ENCODE measurements at places on chromosomes 3 and 15.
A peak's percentile ranks its signal among the peaks of the same experiment; 100 is the strongest.

- no peak for DNase-seq
Measured at GRCh38 chr3:192409838-192410683, 317.3 kb downstream of the FGF12 start.

DNA sequence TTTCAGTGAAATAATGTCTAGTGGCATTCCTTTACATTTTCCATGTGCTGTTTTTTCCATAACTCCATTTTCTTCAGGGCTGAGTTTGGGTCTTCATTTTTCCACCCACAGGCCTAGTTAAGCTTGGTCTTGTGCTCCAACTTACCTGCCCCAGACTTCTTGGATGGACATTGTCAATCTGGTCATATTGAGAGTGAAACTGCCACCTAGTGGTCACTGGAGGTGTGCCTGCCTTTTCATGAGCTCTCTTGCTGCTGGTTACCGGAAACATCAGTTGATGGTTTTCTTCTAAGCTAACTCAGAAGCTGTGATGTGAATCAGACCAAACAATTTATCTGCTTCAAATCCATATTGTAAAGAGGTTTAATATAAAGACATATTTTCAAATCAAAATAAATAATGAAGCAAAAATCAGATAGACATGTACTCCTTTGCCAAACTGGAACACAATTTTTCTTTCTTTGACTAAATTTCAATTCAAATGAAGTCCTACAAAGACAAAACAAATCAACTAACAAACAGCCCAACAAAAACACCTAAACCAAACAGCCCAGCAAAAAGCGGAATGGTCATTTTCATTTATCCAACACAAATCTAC is 135.1 kb upstream of the RASGRP1 start:
- peak; percentile 46 for DNase-seq

DNA sequence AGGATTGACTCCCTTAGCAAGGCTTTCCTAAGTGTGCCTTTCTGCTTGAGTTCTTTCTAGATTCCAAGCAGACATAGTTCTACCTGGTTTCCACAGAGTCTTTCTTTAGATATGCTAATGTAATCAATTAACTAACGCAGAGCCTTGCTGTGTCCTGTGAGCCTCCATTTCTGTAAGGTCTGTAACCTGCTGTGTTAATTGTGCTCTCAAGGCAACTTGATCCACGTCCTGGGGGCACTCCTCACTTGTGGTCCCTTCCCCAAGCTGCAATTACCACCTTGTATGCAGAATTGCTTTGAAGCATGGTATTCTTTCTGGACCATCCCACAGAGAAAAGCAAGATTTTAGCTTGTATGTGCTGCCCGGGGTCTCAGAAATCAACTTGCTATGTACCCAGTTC is 29.5 kb upstream of the THSD4 start:
- DNase-seq, result no peak

GRCh38 chr3:194223951-194224350 is 88.0 kb downstream of the HES1 start:
- DNase-seq, result no peak

- DNase-seq, result no peak
Measured at GRCh38 chr3:33659856-33660434, 58.1 kb downstream of the CLASP2 start.

GRCh38 chr3:40267937-40268724 is 41.4 kb upstream of the EIF1B start:
- DNase-seq, result no peak

DNA sequence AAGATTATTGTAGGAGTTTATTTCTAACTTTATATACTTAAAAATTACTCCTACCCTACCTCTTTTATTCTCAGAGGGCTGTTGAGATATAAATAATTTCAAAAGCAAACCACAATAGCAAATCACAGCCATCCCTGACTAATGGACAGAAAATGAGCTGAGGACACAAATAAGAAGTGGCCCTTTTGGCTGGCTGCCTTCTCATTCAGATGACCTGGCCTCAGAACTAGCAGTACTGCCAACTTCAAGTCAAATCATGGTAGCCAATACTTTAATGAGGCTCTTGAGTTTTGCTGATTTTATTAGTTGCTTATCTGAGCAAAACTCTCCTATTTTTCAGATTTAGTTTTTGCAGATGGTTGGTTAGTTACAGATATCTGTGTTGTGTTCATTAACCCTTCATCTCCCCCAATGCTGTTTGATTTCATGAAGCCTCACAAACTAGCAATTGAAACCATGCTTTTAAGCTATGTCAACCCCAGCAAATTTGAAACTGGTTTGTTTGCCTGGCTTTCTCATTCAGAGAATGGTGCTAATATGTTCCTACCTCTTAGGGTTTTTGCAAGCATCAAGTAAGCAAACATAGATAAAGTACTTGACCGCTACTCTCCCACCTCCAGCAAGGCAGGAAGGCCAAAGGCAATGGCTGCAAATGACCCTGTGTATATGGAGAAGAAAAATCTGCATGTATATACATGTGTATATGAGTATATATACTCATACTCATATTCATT is 73.4 kb upstream of the HACD2 start:
- DNase-seq, result no peak

DNA sequence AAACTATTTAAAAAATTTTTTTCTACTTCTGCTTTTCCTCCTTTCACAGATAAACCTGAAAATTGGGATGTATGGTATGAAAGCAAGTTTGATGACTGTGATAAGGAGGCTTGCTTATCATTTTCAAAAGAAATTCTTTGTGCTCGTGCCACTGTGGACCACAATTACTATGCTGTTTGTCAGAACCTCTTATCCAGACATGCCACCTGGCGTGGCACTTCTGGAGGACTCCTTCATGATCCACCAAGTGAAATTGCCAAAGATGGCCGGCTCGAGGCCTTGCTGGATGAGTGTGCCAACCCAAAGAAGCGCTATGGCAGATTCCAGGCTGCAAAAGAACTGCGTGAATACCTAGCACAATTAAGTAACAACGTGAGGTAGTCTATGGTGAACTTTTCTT is 17.8 kb downstream of the DIPK2A start:
- no peak for DNase-seq

- DNase-seq, result peak; percentile 38
Measured at GRCh38 chr3:132180337-132180791, 136.8 kb upstream of the ACP3 start.

DNA sequence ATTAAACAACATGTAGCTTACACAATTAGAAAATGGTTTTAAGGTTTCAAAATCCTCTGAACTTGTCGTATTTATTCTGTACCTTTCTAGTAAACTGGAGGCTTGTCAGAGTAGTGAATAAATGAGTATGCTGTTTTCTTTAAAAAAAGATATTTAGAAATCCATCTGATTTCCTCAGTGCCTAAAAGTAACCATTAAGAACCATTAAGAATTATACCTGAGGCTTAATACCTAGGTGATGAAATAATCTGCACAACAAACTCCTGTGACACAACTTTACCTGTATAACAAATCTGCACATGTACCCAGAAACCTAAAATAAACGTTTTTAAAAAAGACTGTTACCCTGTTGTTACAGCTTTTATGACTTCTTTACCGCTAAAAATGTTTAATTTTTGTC is 143.0 kb upstream of the SOX2 start:
- DNase-seq, result no peak

GRCh38 chr3:17655743-17656142 is 86.7 kb downstream of the TBC1D5 start:
- no peak for DNase-seq

DNA sequence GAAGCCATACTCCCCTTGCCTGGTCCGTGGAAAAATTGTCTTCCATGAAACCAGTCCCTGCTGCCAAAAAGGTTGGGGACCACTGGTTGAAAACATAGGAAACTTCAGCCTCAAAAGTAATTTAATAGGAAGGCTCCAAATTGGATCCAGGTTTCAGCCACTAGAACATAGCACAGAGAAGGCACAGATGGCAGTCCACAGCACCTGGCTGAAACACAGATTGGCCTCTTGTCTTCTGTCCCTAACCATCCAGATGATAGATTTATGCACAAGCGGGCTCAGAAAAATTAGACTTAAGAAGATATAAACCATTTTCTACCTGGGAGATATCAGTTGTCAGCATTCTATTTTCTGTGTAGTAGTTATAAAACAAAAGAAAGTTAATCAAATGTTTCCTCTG is 397.1 kb downstream of the CNTN4 start:
- no peak for DNase-seq

DNA sequence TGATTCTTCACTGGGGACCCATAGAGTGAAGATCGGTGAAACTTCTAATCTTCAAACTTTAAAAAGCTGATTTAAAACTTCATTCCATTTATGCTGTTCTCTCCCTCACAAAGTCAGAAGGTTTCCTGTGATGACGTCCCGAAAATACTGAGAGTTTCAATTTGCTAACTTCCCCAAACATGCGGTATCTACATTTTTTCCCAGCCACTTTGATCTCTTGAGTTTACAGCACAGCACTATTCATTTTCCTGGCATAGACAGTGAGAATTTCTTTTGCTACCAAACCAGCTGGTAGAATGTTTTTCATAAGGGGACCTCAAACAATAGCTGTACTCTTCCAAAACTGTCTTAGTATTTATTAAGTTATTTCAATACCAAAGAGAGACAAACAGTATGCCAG is 156.8 kb downstream of the LSAMP start:
- DNase-seq, result no peak

DNA sequence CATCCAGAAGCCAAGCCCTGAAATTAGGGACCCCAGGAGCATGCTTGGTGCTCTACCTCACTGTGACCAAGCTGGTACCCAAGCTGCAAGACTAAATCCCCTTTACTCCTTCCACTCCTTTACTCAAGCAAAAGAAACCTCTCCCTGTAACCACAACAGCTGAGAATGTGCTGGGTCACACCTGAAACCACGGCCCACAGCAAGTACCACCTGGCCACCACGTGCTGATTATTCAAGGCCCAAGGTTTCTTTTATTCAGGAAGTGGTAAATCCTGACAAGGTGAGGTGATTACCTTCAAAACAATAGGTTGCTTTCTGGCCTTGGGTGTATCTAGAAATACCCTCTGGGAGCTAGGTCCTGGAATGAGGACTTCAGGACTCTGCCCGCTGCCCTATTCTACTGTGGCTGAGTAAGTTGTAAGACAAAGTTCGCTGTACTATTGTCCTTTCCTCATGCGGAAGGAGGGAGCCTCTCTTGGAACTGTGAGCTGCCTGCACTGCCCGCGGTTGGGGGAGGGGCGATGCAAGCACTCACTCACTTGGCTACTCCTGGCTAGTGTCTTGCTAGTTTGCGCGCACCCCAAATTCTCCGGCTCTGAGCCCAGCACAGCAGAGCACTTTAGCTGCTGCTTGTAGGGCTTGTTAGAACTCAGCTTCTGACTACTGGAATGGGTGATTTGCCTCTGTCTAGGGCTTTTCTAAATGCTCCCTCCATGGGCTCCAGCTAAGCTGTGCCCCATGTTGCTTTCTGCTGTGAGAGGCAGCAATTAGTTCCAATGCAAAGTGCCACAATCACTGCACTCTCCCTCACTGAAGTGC is 487.1 kb upstream of the CNTN3 start:
- DNase-seq, result no peak

GRCh38 chr3:162971715-162972114 is 1475.1 kb downstream of the OTOL1 start:
- DNase-seq, result no peak

- DNase-seq, result no peak
Measured at GRCh38 chr3:45994419-45995235, 997 bp downstream of the FYCO1 start.

DNA sequence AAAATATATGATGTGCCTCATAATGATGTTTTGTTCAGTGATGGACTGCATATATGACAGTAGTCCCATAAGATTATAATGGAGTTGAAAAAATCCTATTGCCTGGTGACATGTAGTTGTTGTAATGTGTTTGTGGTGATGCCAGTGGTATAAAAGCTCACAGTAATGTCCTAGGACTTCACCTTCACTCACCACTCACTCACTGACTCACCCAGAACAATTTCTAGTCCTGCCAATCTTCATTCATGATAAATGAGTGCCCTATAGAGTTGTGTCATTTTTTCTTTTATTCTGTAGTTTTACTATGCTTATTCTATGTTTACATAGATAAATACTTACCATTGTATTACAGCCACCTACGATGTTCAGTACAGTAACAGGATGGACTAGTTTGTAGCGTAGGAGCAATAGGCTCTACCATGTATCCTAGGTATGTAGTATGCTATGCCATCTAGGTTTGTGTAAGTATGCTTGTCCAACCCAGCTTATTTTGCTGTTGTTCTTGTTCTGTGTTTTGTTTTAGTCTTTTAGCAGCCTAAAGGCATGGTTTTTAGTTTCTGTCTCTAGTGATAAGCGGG is 88.5 kb upstream of the LRRFIP2 start:
- no peak for DNase-seq

DNA sequence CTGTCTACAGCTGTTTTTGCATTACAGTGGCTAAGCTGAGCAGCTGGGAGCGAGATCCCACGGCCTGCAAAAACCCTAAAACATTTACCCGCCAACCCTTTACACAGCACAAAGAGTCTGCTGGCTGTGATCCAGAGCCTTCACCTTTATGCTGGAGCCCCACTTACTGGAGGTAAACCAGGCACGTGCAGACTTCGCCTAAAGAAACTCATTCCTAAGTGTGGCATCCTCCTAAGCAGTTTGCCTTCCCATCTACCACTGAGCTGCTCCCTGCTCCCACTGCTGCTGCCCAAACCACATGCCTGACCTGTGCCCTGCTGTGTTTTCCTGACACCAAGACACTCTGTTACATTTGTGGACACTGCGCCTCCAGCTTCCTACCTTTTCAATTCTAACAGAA is 53.0 kb downstream of the CHSY1 start:
- DNase-seq, result no peak

DNA sequence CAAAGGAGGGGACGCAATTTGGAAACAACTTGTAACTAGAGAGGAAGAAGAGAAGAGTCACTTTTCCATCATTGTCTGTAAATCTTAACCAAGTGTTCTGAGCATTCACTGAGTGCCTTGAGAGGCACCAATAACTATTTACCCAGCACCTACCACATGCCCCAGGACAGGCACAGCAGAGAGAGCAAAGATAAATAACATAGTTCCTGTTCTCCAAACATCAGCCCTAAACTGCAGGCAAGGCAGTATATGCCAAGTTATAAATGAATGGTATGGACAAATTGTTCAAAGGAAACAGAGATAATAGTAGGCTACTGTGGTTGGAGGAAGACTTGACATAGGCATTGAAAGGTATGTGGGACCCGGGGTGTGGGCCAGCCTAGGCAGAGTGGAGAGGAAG is 45.6 kb downstream of the ITGB5 start:
- no peak for DNase-seq

DNA sequence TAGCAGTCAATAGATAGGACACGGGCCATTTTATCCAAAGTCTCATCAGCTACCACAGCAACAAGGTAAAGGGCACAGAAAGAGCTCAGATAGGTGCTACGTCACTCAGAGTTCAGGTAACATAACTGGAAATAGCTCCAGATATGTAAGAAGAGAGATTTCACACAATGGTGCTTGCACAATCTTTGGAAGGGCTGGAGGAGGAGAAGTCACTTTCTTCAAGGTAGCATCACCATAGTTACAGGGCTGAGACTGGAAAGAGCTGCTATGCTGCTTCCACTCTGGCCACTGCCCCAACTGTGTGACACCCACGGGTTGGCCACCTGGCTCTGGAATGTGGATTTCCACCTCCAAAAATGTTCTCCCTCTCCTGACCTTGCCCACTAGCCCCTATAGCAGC is 448.8 kb upstream of the THBS1 start:
- no peak for DNase-seq
